ENCODE measurements at places on chromosomes 12 and 14.

DNA sequence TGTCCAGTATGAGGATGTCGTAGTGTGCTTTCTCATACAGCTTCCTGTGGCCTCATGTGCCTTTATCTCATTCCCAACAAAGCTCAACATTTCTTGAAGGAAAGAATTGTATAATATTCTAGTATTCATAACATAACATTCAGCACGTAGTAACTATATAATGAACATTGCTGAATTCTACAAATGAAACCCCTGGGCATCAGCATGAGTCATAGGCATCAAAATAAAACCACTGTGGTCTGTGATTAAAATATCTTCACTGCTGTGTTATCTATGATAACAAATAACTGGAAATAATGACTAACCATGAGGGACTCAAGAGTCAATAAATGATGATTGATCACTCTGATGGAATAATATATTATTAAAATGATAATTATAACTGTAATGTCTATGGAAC is 255.2 kb downstream of the EMP1 start:
- no peak for DNase-seq

DNA sequence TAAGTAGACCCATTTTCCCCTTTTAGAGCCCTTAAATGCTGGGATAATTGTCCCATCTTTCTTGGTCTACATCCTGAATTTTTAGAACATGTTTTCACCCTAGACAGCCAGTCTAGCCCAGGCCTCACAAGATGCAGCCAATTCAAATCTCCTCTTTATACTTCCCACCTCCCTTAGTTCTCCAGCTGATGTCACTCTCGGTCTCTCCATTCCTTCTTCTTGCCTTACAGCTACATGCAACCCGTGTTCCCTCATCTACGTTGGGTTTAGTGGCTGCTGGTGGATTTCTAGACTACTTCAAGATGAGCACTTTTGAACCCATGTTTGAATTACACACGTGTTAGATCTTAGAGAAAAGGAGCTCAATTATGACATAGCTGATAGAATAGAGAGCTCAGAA is 132.0 kb downstream of the PPM1H start:
- no peak for DNase-seq

GRCh38 chr12:34373926-34374325 is 351.6 kb downstream of the ALG10 start:
- DNase-seq: no peak

DNA sequence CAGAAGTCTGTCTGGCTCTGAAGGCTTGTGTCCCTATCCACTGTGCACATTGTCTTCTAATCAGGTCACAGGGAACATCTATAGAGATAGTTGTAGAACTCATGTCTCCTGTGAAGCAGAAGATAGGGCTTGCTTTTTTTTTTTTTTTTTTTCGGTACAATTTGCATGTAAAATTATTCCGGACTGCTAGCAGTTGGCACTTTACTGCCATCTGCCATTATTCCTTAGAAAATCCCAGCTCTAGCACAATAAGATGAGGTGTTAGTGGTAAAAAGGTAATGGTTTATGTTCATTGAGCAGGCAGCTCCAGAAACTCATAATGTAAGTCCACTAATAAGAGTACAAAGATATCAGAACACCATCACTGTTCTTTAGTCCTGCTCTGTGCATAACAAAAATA is 8.7 kb downstream of the MYRFL start:
- no peak for DNase-seq

DNA sequence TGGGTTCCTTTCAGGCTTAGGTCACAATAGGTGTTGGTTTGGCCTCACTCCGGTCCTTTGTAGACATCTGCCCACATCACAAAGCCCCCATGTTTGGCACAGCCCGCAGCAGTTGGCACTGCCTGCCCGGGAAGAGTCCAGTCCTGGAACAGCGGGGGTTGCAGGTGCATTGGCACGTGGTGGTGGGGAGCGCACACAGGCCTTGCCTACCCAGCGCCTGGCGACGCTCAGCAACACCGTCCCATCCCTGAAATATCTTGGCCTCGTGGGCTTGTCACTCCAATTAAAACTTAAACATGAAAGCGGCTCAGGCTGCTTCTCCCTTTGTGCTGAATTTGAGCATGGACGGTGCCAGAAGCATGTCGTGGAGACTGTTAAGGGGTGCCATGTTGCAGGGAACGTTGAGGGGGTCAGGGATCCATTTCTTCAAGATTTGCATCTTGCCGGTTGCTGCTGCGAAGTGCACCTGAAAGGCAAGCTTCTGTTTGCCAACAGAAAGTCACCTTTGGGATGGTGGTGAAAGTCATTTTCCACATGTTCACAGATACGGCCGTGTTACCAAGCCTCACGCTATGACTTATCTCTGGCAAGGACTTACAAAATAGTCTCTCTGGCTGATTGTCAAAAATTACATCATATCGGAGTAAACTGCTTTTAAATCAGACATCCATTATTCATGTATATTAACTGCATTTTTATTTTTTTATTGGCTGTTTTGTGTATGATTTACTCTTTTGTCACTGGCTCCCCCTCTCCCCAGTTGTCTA is 91.5 kb downstream of the FBXW8 start:
- no peak for DNase-seq

- no peak for DNase-seq
Measured at GRCh38 chr12:43551279-43551970, 578 bp downstream of the ADAMTS20 start.

DNA sequence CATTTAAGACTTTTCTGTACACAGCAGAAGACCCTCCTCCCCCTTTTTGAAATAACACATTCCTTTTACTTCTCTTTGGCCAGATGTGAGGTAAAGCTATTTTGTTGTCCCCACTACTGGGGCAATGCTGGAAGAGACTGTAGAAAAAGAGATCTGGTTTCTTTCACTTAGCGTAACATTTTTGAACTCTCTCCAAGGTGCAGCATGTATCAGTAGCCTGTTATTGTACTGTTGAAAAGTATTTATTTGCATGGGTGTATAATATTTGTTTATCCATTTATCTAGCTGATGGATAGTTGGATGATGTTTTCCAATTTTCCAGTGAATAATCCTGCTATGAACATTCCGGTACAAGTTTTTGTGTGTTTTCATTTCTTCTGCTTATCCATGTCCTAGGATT is 335.2 kb downstream of the SOX5 start:
- DNase-seq: no peak

DNA sequence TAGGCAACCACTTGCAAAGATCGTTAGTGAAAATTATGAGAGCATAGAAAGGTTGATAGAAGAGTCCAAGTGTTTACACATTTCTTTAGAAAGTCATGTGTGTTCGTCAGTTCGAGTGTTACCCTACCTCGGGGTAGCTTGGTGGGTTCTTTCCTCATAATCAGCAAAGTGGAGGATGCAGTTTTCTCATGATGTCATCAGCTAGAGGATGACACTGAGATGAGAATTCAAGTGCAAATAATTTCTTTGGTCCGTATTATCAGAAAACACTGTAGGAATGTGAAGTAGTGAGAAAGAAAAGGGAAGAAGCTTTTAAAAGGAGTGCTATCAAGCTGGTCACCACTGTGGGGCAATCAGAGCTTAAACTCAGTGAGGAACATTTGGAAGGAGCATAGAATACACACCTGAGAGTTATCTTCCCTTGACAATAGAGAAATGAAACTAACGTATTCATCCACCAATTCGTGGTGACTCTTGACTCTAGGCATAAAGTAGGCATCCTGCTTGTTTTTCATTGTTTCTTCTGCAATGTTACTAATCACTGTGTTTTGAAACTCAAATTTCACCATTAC is 1340.9 kb upstream of the TMEM132C start:
- DNase-seq: no peak

DNA sequence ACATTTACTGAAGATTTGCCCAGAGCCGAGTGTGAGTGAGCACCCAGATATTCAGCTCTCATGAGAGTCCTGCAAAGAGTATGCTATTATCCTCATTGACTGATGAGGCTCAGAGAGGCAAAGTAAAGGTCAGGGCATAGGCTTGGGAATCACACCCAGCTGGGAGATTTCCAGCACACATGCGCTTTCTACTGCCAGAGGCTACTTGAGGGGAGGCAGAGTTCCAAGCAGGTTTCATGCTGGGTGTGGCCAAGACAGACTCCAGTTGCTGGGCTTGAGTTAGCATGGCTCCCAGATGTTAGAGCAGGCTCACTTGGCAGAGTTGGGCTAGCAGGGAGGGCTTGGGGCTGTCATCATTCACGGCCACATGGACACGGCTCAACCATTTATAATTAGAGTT is 14.4 kb upstream of the FAM181A start:
- no peak for DNase-seq

- no peak for DNase-seq
Measured at GRCh38 chr14:54772451-54772881, 130.2 kb downstream of the GCH1 start.

DNA sequence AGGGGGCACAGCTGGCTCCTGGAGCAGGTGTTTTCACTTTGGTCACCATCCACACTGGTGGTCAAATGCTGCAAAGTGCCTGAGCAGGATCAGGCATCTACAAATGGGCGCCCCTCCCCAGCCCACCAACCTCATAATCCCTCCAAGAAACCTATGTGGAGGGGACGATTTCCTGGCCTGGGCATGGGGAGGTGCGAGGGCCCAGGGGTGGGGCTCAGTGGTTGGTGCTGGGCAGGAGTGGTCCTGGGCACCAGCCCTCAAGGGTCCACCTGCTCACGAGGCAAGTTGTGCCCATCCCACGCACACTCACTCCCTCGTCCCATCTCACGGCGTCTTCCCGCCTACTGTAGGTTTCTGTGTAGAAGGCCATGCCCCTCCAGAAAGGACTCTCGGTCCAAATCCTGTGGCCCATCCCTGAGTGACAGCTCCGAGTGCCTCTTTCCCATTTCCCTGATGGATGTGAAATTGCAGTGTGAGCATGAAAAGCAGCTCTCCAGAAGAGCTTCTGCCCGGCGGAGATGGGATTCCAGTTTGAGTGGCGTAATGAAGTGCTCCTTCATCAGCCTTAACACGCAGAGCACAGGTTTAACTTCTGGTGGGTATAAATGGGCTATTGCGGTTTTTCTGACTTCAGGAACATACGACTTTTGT is 36.9 kb downstream of the SLC15A4 start:
- DNase-seq: peak; percentile 70

GRCh38 chr12:124523071-124523470 is 44.3 kb downstream of the NCOR2 start:
- no peak for DNase-seq

DNA sequence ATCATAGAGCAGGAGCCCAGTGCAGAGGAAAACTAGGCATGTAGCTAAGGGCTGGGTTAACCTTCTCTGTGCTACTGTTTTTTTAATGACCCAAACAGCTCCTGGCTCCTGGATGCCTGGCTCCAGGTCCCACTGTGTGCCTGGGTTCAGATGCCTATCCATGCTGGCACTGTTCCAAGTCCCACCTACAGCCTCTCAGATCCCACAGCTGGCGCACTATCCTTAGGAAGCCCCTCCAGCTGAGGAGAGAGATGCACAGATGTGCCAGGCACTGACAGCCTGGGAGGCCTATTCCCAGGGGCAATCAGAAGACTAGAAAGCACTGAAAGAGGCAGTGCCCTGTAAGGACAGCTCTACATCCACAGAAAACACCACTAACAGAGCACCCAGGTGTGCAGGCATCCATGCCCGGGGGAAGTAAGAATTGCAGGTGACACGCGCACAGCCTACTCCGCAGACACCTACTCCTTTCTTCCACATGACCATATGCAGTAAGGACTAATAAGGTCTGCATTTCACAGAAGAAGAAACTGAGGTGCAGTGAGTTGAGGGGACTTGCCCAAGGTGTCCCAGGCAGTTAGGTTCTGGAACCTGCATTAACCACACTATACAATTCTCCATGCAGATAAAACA is 51.2 kb downstream of the PITPNM2 start:
- no peak for DNase-seq

DNA sequence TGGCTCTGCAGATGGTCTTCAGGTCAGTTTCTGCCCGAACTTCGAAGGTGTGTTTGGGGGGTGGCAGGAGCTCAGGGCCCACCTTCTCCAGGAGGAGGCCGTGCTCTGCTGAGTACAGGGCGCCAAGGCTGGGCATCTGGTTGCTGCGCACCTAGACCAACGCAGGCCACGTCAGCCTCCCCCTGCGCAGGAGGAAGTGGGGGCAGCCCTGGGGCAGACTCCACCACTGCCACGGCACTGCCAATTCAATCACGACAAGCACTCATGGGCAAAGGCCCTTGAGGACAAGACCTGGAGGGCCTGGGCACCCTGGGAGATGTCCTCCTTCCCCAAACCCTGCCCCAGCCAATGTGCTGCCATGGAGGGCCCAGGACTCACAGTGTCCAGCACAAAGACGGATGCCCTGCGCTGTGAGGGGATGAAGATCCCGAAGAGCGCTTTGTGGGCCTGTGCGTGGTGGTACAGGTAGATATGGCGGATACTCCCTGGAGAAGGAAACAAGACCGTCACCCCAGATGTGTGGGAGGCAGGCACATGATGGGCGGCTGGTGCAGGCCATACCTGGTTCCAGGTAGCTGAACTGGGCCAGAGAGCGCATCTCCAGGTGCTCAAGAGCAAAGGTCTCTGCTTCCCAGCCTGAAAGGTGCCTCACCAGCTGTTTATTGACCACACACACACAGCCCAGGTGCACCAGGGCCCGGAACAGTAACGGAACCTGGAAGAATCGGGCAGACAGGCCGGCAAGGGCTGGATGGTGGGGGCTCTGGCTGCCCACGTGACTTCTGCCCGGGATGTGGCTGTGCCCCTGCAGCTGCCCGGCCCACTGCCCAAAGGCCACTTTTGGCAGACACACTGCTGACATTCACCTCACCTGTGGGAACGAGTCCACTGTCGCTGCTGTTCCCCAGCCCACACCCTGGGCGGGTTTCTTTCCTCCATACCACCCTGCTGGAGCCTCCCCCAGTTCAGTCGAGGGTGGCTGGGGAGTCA is 24.6 kb downstream of the P2RX2 start:
- no peak for DNase-seq

- no peak for DNase-seq
Measured at GRCh38 chr12:112894128-112894527, 12.6 kb upstream of the OAS1 start.

DNA sequence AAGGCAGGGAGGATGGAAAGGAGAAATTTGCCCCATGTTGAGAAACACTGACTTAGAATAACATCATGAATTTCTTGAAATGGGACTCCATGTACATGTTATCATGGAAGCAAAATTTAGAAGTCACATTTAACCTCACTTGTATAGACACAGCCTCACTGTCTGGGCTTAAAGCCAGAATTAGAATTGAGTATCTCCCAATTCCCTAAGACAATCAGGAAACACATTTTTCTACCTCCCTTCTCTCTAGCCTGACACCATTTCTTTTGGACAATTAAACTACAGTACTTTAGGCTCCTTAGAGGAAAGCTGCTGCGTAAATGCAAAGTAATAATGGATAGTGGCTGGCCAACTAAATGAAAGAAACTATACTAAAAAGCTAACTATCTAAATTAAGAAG is 795.5 kb downstream of the C12orf50 start:
- no peak for DNase-seq

- no peak for DNase-seq
Measured at GRCh38 chr12:642633-643474, 20.4 kb downstream of the NINJ2 start.

DNA sequence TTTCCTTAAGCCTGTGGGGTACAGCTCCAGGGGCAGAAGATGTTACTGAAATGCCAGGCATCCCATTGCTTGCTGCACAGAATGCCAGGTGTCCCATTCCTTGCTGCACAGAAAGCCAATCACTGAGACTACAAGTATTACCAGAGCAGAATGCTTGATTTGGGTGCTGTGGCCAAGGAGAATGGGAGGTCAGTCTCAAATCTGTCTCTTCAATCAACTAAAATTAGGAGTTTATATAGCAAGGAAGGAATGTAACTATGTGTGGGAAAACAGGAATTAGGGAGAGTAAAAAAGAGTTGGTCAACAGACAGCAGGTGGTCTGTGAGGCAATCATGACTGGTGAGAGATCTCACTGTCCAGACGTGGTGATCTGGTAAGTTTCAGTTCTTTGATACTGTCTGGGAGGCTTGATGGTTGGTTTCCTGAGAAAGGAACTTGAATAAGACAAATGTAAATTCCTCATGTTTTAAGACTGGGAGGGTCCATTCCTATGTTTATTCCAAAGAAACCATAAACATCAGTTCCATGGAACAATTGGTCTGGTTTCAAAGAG is 31.2 kb upstream of the VASH1 start:
- DNase-seq: no peak
